CD8-positive, alpha-beta memory T cell (primary cell): ENCODE measurements at places on chromosomes 13 and 19. TPM values are rescaled to one million over a fixed set of nuclear protein-coding genes. Genes with fewer than 3 reads are reported as not detected.

Gene MAP4K1
- total RNA-seq, result 162 TPM

GRCh38 chr13:24053519-24054251 is 106.8 kb upstream of the SPATA13 start:
- no peaks in the 10 kb centered on the region for H3K4me1 ChIP-seq
- DNase-seq, result peak; percentile 65
- no peaks in the 10 kb centered on the region for H3K36me3 ChIP-seq
- H3K4me3 ChIP-seq, result no peak overlapping the region
- H3K27me3 ChIP-seq, result no peaks in the 10 kb centered on the region

DNA sequence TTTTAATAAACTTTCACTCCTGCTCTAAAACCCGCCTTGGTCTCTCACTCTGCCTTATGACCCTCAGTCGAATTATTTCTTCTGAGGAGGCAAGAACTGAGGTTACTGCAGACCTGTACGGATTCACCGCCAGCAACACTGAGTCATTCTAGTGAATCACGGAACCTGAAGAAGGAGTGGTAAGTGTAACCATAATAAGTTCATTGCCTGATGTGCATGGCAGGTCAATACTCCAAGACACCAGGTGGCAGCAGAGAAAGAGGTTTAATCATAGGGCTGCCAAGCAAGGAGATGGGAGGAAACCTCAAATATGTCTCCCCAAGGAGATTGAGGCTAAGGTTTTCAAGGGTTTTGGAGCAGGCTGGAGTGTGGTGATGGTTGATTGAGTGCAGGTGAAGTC is 204.3 kb upstream of the IPO5 start:
- no peaks in the 10 kb centered on the region for H3K27me3 ChIP-seq
- H3K4me3 ChIP-seq, result no peak overlapping the region
- H3K4me1 ChIP-seq, result no peaks in the 10 kb centered on the region
- H3K27ac ChIP-seq, result no peak overlapping the region

DNA sequence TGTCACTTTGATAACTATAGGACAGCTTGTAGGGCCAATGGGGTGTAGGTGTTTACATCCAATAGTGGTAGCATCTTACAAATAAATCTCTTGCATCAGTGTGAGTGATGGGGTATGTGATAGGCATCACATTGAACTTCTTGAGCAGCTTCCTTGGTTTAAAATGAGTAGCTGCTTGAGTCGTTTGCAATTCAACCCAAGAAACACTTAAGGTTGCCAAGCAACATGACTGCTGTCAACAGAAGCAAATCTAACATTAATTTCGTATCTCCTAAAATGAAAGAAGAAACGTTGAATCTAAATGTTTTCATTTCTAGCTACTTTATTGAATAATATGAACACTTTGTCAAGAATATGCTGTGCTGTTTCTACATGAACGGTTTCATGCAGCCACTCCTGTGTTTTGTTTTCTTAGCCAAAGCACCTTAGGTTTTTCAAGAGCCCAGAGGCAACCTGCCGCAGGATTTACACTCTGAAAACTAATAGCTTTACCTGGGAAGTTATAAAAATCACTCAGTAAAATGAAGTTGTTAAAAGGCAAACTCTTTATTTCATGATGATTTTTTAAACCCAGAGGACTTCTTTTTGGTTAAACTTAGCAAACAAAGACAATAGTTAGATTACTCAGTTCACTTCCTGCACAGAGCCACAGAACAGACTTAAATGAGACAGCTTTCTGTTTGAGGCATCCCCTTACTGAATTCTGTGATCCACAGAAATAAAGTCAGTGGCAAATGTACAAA is 305.2 kb downstream of the MTUS2 start:
- no peak for DNase-seq
- H3K36me3 ChIP-seq, result no peaks in the 10 kb centered on the region
- H3K27me3 ChIP-seq, result no peaks in the 10 kb centered on the region
- peak overlapping the region; percentile 41 for H3K27ac ChIP-seq
- no peaks in the 10 kb centered on the region for H3K4me1 ChIP-seq

DNA sequence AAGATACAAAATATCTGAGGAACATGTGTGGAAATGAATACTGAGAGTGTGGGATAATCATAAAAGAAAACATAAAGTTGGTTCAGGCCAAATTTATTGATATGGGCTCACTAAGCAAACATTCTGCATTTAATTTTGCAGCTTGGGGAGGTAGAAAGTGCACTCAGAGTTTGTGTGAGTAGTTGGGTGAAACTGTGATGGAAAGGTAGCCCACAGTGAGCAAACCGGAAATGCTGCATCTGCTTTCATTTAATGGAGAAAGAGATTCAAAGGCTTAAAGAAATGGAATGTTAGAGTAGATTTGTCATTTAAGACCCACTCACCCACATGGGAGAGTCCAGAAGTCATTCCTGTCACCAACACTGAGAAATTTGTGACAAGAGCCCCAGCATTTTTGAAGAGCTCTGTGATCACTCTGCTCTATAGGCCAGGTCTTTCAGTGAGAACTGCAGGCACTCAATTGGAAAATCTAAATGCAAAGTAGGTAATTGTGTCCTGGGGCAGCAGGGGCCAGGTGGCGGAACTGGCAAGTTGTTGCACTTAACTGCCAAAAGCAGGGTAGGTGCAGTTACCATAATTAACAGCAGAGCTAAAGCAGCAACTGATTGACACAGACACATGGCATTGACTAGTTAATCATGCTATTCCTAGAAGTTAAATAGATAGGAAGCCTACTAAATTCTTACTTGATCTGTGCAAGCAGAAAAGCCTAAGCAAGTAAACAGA is 1228.3 kb upstream of the PCDH20 start:
- H3K36me3 ChIP-seq, result no peaks in the 10 kb centered on the region
- no peak for DNase-seq
- H3K27me3 ChIP-seq, result no peaks in the 10 kb centered on the region
- H3K27ac ChIP-seq, result no peak overlapping the region
- H3K4me3 ChIP-seq, result no peak overlapping the region
- no peaks in the 10 kb centered on the region for H3K4me1 ChIP-seq

Gene LMTK3
- total RNA-seq, result 4.7 TPM

Gene RXFP2
- total RNA-seq, result not detected

DNA sequence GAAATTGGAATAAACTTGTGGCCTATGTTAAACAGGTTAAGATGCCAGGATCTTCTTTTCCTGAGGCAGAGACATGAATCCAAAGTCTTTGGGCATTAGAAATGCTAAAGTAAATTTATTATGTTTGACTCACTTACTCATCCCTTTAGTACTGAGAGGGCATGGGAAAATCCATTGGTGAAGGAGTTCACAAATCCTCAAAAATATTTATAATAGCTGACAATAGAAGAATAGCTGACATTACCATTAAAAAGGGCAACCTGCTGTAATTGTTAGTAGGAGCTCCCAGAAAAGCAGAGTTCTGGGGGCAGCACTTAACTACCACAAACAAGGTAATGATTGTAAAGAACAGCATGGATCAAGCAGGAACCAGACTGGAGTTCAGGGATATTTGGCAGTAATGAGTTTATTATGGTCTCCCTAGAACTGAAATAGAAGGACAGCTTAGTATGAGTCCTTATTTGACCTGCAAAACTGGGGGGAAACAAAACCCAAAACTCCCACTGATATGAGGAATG is 285.8 kb upstream of the KLHL1 start:
- no peak overlapping the region for H3K4me3 ChIP-seq
- no peak for DNase-seq
- H3K4me1 ChIP-seq, result no peaks in the 10 kb centered on the region
- no peak overlapping the region for H3K27ac ChIP-seq

DNA sequence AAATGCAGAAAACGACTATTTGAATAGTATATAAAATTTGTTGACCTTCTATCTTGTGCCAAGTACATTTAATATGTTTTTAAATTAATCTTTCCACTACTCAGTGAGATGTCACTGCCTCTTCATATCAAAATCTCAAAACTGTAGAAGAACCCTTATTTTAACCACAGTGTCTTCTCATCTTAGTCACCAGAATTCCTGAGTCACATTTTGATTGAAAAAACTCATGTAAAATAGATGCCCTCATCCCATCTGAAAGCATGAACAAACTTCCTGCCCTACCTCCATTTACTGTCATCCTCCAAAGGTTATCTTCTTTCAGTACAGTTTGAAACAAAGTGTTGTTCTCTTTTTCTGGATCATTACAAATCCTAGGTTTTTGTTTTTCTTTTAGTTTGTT is 1215.4 kb downstream of the PCDH9 start:
- H3K27me3 ChIP-seq, result no peaks in the 10 kb centered on the region
- no peak overlapping the region for H3K4me3 ChIP-seq

DNA sequence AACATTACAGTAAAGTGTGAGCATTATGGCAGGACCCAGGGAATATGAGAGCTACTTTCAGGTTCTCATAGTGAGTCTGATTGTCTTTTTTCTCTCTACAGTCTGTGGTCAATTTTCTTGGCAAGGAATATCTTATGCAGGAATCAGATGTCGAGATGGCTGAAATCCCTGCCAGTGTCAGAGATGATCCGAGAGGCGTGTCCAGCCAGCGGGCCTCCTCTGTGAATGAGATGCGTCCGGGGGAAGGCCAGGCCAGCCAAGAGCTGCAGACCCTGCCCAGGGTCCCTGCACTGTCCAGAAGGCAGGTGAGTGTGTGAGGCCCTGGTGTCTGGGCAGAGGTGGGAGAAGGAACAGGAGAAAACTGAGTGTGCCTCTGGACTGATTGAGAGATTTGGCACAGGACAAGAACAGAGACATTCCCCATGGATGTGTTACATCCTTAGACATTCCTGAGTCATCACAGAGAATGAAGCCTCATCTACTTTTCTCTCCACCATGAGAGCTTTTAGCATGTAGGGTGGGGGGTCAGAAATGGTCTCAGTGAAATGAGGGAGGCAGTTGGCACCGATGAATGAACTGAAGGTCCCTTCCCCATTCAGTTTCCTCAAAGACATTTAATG is 27.3 kb upstream of the EDDM13 start:
- H3K4me3 ChIP-seq, result no peak overlapping the region
- H3K4me1 ChIP-seq, result no peaks in the 10 kb centered on the region
- no peak overlapping the region for H3K27ac ChIP-seq
- H3K27me3 ChIP-seq, result no peaks in the 10 kb centered on the region
- no peaks in the 10 kb centered on the region for H3K36me3 ChIP-seq

- no peak overlapping the region for H3K4me3 ChIP-seq
- H3K27ac ChIP-seq, result no peak overlapping the region
- H3K36me3 ChIP-seq, result no peaks in the 10 kb centered on the region
- no peak for DNase-seq
These were observed 17.0 kb upstream of the RUBCNL start for GRCh38 chr13:46403851-46404732.

Gene ERICH6B
- total RNA-seq, result not detected

GRCh38 chr13:32310134-32310706 is 4.9 kb downstream of the ZAR1L start:
- H3K4me3 ChIP-seq, result no peak overlapping the region
- no peak overlapping the region for H3K27ac ChIP-seq
- H3K36me3 ChIP-seq, result no peaks in the 10 kb centered on the region
- H3K4me1 ChIP-seq, result peaks cover 16% of the 10 kb centered on the region
- DNase-seq, result no peak
- no peaks in the 10 kb centered on the region for H3K27me3 ChIP-seq

Gene MOB3A
- total RNA-seq, result 171 TPM

DNA sequence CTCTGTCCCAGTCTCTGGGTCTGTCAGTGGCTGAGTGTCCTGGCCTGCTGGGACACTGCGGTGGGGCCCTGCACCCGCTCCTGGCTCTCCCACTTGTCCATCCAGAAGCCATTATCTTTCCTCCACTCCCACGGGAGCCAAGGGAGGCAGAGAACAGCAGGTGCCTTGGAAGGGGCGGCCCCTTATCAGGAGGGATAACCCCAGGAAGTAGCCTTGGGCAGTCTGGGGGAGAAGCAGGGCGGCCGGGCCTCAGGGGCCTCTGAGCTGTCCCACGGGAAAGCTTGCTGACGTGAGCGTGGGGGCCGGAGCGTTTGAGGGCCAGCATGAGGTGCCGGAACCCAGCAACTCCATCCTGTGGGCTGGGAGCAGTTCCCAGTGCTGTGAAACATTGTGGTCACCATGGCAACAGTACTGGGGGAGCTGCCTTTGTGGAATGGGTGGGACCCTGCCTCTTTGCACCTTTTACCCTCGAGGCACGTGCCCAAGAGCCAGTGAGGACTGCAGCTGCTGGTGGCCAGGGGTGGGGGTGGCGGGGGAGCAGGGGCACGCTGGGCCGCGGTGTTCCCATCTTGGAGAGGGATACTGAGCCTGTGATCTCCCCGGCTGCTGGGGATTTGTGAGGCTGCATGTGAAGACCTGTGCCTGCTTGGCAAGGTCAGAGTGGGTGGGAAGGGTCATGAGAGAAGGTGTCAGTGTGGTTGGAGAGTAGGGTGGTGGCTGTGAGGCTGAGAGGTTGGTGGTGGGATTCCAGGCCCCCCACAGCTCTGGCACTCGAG is 20.9 kb downstream of the KLHL26 start:
- H3K36me3 ChIP-seq, result no peaks in the 10 kb centered on the region
- no peak overlapping the region for H3K27ac ChIP-seq
- no peak for DNase-seq
- H3K4me3 ChIP-seq, result no peak overlapping the region

Gene PDE4C
- not detected for total RNA-seq

Gene CLEC17A
- 1.5 TPM for total RNA-seq

DNA sequence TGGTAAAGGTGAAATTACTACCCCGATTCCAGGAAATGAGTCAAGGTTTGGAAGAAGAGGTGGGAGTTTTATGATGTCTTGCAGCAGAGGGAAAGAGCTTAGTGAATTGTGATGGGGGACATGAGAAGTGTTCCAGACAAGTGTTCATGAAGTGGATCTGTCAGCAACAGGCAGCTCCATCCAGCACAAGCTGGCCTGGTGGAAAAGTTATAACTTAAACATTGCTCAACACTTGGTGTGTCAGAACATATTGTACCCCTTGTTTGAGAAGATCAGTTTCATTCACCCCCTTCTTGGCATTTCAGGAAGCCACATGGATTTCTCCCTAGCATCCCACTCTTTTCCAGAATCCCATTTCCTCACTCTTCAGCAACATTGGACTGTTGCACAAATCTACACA is 222.0 kb downstream of the B3GLCT start:
- no peaks in the 10 kb centered on the region for H3K27me3 ChIP-seq
- no peak overlapping the region for H3K27ac ChIP-seq
- H3K4me1 ChIP-seq, result no peaks in the 10 kb centered on the region
- H3K4me3 ChIP-seq, result no peak overlapping the region
- no peak for DNase-seq

DNA sequence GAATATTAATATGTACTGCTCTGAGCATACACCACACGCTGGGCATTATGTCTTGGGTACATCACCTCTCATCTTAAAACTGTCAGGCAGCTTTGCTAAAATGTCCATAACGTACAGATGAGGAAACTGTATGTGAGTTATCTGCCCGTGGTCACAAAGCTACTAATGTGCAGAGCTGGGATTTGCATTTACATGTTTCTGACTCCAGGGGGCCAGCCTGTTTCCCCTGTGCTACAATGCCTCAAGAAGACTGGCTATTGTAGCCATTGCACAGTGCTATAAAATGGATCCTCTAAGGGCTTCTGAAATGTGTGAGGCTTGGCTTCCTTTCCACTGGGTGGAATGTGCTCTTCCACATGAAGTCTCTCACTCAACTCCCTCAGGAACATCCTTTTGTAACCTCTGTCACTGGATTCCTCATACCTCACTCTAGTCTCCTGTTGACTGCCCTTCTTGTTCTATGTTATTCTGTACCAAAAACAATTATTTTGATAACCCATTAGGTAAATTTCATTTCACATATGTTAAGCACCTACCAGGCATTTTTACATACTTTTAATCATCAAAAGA is 95.6 kb upstream of the HTR2A start:
- H3K27ac ChIP-seq, result no peak overlapping the region
- H3K4me3 ChIP-seq, result no peak overlapping the region
- H3K4me1 ChIP-seq, result no peaks in the 10 kb centered on the region
